Activated CD4-positive, alpha-beta T cell treated with anti-CD3 and anti-CD28 coated beads, Interleukin-2, amount 50 U/mL, for 48 hours (primary cell): ENCODE measurements at places on chromosomes 4 and X.

GRCh38 chr4:35986537-35986936 is 257.8 kb downstream of the ARAP2 start:
- no peak for DNase-seq

DNA sequence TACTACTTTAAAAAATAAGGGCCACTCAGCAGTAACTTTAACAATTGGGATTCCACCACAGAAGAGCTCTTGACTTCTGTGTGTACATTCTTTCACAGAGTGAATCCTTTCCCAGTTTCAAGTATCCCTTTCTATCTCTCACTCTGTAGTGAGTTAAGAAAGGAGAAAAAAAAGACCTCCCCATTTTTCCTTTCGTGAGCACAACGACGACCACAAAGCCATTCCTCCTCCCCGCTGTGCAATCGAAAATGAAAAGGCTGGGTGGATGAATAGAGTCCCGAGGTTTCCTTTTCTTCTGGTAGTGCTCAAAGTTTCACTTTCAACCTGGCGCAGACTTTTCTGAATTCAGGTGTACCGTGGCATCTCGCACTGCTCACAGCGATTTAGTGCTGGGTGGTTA is 58.0 kb downstream of the TAB3 start:
- DNase-seq: peak; percentile 42

DNA sequence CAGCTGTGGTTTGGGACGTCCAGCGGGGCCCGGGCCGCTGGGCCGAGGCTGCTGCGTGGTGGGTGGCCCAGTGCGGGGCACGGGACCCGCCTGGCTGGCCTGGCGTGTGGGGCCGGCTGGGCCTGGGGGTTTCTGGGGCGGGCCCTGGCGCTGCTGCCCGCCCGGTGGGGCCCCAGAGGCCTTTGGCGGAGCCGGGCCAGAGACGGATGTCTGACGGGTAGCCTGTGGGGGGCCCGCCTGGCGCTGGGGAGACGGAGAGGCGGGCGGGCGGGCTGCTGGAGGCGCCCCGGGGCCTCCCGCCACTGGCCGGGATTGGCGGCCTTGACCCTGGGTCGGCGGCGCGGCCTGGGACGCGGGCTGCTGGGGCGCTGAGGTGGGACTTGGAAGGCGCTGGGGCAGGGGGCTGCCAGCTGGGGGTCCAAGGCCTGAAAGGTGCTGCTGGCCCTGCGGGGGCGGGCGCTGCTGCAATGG is 8.1 kb upstream of the TIMP1 start:
- no peak for DNase-seq

DNA sequence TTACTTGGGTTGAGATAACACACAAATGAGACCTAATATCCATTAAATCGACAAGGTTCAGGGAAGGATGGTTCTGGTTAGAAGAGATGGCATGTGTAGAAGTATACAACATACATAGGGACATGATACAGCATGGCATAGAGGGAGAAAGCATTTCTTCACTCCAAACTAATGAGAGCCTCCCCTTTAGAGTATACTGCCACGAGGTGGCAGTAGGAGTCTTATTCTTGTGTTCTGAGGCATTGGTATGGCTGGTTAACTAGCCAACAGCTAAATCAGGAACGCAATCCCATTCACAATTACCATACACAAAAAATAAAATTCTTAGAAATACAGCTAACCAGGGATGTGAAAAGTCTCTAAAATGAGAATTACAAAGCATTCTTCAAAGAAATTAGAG is 29.1 kb upstream of the TRO start:
- DNase-seq: peak; percentile 19

- DNase-seq: no peak
These were observed 57.6 kb upstream of the RAPGEF2 start for GRCh38 chr4:159045321-159045720.
